ENCODE measurements at places on chromosomes 6 and 20.

DNA sequence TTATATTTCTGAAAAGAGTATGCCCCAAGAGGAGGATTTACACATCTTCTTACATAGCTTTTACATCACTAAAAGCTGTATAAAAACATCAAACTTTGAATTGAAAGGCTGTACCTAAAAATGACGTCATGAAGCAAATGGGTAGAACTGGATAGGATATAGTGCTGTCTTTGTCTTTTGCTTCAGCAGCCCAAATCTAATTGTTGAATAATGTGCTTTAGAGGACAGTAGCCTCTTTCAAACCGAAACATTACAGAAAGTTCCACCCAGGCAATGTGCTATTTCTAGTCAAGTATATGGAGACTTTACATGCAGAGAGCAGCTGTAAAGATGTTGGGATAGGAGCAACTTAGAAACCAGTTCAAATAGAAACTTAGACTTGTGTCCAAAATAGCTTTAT, 51.9 kb downstream of the ADGRG6 start:
- DNase-seq = no peak

GRCh38 chr20:38246357-38247165, 14.0 kb downstream of the KIAA1755 start:
- DNase-seq = no peak

DNA sequence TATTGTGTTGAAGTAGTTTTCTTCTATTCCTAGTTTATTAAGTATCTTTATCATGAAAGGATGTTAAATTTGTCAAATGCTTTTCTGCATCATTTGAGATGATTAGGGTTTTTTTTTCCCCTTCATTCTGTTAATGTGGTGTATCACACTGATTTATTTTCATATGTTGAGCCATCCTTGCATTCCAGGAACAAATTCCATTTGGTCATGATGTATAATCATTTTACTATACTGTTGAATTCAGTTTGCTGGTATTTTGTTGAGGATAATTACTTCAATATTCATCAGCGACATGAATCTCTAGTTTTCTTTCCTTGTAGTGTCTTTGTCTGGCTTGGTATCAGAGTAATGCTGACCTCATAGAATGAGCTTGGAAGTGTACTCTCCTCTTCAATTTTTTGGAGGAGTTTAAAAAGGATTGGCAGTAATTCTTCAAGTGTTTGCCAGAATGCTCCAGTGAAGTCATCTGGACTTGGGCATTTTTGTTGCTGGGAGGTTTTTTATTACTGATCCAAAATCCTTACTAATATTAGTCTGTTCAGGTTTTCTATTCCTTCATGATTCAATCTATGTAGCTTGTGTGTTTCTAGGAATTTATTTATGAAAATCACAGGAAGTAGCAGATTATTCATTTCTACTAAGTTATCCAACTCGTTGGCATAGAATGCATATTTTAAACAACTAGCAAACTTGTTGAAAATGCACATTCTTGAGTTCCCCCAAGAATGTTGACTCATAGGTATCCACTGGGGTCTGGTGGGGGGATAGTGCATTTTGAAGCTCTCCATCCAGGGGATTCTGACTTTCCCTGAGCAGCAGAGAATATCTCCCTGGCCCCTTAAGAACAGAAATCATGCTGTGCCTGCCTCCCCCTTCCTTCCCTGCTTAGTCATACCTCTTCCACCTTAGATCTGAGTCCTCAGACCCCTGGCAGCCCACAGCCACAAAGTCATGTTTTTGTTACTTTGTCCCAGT, 187.1 kb downstream of the BMP7 start:
- no peak for DNase-seq

DNA sequence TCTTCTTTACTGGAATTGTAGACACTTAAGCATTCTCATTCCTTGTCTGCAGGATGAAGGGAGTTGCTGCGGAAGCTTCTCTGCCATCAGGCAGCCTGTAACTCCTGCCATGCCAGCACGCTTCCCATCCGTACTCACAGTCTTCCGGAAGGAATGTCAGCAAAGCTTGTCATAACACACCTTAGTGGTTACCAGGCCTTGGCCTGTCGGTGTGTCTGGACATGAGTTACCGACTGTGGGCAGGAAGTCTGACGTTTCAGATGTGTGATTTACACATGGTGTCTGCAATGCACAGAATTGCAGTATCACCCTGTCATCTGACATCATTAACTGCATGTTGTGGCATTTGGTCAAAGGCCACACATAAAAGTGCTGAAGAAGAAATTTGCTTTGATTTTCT, 102.2 kb downstream of the SLC24A3 start:
- no peak for DNase-seq

GRCh38 chr6:162627362-162627761, 100.2 kb downstream of the PRKN start:
- DNase-seq = no peak

DNA sequence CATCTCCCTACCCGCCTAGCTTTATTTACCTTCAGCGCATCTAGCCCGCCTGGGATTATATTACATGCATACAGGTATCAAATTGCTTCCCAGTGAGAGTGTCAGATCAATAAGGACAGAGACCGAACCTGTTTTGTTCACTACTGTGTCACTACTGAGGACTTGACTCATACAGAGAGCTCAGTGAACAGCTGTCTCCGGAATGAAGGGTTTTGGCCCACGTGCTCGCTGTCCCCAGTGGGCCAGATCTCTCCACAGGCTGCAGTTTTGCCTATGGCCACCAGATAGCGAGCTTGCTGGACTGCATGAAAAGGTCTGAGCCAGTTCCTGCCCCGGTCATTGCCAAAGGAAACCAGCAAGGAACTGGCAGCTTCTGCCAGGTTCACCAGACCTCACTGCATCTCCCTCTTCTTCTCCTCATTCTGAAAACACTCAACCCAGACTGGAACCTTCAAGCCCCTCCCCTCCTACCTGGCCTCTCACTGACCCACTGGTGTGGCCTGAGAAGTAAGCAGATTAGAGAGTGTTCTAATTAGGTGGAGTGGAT, 150.8 kb downstream of the ZMYND8 start:
- DNase-seq = peak; percentile 39

GRCh38 chr6:3603340-3604130, 146.7 kb upstream of the SLC22A23 start:
- DNase-seq = no peak

- no peak for DNase-seq
Observed at GRCh38 chr6:33604941-33605854, 15.9 kb upstream of the ITPR3 start.

DNA sequence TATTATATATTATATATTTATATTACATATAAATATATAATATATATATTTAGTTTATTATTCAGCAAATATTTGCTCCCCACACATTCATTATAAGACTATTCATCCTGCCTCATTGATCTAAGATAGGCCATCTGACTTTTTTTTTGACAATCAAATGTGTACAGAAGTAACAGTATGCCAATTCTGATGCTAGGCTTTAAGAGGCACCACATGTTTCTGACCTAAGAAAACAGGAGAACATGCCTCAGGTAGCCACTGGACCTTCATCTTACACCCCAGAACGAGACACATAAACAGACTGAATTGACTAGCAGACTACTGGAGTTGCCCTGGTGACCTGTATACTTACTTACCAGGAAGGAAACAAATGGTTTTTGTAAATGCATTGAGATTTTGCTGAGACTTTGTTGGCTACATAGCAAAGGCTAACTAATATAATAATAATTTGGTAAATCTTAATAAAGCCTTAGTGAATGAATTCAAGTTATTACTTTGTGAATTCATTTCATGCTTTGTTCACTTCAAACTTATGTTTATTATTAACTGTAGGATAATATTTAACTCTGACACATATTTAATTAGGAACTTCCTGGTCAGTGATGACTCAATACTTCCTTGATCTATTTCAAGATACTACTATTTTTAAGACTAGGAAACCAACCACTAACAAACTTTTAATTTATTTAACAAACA, 13.4 kb upstream of the MYO6 start:
- no peak for DNase-seq

GRCh38 chr6:37320646-37321045, 33.1 kb upstream of the RNF8 start:
- no peak for DNase-seq
